Adrenal gland (tissue), 19 donors: ENCODE measurements at places on chromosomes 11 and 22. TPM values are rescaled to one million over a fixed set of nuclear protein-coding genes. Genes with fewer than 3 reads are reported as not detected.

The VPREB1 gene
- total RNA-seq = not detected

The RRP8 gene
- 20.0 TPM for total RNA-seq

The SCO2 gene
- 1.7 TPM for total RNA-seq

The EFCAB6 gene
- total RNA-seq = 2.5 TPM

The DERL3 gene
- 2.1 TPM for total RNA-seq

DNA sequence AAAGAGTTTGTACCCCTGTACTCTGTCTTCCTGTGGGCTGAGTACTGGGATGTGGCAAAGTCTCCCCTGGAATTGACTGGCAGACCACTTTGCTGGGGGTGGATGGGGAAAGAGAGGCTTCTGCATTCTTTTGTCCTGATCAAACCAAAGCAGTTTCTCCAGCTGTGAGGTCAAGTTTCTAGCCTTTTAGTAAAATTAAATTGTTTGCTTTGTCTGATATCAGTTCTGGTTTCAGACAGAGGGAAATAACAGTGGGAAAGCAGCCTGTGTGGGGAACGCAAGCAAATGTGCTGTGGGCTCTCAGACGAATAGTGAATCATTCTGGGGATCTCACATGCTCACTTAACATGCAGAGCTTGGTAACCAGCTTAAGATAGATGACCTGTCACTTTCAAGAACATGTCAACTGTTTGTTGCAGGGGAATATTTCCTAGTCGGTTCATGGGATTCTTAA lies 151.6 kb downstream of the FAT3 start:
- no peak for DNase-seq

- peak; percentile 6 for DNase-seq
Observed at GRCh38 chr11:22787551-22788162, 41.9 kb downstream of the SVIP start.

GRCh38 chr11:73394416-73395296 lies 18.5 kb downstream of the RELT start:
- no peak for DNase-seq

GRCh38 chr22:37633089-37633624 lies 6.3 kb upstream of the SH3BP1 start:
- no peak for DNase-seq

DNA sequence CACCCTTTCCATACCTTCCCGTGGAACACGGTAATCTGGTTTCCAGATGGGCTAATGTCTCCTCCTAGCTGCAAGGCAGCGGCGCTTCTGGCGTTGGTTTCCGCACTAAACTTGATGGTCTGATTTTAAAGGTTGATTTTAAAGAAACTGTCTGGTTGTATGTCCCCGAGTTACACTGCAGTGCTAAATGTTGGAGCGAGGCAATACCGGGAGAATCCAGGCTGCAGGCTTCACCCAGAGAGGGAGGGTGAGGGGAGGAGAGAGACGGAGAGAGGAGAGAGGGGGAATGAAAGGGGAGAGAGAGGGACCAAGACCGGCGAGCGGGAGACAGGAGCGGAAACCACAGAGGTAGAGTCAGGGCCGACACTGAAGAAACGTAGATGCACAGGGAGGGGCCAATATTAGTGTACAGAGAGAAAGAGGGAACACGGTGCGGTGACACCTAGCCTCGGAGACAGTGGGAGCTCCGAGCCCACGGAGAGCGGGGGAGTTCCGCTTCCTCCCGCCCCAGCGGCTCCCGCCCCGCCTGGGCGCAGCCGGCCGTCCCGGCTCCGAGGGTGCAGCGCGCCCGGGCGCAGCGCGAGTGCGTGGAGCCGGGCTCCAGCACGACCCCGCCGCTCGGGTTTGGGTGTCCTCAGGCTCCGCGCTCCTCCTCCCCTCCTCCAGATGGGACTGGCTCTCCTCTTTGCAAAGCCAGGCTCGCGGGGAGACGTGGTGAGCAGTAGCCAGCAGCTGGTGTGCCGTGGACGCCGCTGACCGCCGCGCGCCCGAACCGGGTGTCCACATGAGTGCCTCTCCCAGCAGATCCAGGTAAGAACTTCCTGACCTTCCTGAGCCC lies 71.9 kb upstream of the GRAMD1B start:
- DNase-seq = peak; percentile 38

- no peak for DNase-seq
Observed at GRCh38 chr11:83694191-83694910, 408.2 kb upstream of the CCDC90B start.

- DNase-seq = no peak
Observed at GRCh38 chr11:30983143-30983542, 386.4 kb downstream of the DCDC1 start.

- no peak for DNase-seq
Observed at GRCh38 chr11:12456651-12457579, 79.5 kb downstream of the PARVA start.

- no peak for DNase-seq
Observed at GRCh38 chr11:134365011-134365925, 33.5 kb downstream of the GLB1L2 start.

GRCh38 chr22:28815111-28815510 lies 14.7 kb upstream of the XBP1 start:
- no peak for DNase-seq
